ENCODE measurements at places on chromosomes 5 and 9.

GRCh38 chr9:115240676-115241075 lies 122.7 kb upstream of the TNC start:
- DNase-seq: no peak

DNA sequence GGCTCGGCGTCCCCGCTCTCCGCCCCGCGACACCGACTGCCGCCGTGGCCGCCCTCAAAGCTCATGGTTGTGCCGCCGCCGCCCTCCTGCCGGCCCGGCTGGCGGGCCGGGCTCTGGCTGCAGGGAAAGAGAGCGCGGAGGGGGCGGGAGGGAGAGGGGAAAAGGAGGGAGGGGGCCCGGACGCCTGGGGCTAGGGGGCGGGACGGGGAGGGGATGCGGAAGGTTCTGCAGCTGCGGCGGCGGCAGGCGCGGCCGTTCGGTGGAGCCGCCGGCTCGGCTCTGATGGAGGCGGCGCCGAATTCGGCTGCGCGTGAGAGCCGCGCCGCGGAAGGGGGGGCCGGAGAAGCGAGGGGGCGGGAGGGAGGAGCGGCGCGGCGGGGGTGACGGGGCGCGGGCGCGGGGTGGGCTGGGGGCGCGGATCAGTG lies at the start of gene MARCHF11:
MARCHF11 (minus strand) TSS at position 281 of the 425 bp plus-strand sequence; CDS start at position 65, 216 bp downstream.
- no peak for DNase-seq

GRCh38 chr5:62720031-62720441 lies 141.4 kb downstream of the LRRC70 start:
- no peak for DNase-seq

DNA sequence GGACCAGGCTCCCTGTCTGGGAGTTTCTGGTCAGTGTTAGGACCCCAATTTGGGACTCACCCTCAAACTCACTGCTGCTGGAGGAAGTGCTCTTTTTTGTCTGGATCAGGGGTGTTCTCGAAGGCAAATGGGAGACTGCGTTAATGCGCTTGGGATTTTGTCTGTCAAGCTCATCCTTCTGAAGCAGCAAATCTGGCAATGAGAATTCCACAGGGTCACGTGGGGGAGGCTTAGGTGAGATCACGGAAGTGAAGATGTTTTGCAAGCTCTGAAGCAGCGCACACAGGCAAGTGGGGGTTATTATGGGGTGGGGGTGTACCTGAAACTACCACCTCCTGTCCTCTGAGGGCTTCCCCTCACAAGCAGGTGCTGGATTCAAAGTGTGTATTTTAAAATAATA lies 10.5 kb upstream of the TEX53 start:
- DNase-seq: no peak

DNA sequence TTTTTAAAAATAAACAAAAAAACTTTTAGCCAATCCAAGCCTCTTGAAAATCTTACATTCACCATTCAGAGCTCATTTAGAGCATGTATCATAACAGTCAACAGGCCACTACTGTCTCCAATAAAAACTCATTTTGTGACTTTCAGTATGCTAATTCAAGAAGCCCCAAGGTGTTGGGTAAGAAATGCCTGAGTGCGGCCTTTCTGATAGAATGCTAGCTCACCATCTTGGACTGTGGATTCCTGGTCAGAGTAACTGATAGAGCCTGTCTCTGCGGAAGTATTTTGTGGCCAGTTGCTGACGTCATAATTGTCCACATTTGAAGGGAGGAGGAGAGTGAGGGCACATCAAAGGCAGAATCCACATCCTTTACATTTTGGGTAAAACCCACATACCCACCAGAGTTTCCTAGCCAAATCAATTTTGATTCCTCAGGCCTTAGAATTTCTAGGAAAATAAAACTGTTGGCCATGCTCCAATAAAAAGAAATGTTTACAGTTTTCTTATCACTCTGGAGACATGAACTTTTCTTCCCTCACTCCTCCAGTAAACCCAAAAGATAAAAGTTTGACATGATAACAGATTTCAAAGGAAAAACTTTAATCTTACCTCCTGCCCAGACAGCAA lies 41.1 kb upstream of the ERCC6L2 start:
- no peak for DNase-seq

GRCh38 chr9:86039991-86040860 lies 59.1 kb downstream of the GOLM1 start:
- no peak for DNase-seq

GRCh38 chr9:91419222-91420191 lies 4.1 kb downstream of the NFIL3 start:
- DNase-seq: peak; percentile 86

DNA sequence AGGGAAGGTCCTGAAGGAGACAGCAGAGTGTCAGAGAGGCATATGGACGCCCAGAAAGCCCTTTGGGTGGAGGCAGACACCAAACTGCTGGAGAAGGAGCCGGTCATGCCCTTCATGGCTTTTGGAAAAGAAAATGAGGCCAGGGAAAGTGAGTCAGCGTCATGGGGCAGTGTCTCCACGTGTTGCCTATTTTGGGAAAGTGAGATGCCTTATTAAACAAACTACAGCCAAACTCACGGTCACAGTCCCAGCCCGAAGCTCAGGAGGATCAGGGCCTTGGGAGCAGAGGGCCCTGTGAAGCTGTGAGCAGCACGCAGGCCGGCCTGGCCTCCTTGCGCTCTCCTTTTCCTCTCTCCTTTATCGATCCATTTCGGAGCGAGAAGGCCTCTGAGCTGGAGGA lies 25.0 kb downstream of the RGS3 start:
- DNase-seq: peak; percentile 16

DNA sequence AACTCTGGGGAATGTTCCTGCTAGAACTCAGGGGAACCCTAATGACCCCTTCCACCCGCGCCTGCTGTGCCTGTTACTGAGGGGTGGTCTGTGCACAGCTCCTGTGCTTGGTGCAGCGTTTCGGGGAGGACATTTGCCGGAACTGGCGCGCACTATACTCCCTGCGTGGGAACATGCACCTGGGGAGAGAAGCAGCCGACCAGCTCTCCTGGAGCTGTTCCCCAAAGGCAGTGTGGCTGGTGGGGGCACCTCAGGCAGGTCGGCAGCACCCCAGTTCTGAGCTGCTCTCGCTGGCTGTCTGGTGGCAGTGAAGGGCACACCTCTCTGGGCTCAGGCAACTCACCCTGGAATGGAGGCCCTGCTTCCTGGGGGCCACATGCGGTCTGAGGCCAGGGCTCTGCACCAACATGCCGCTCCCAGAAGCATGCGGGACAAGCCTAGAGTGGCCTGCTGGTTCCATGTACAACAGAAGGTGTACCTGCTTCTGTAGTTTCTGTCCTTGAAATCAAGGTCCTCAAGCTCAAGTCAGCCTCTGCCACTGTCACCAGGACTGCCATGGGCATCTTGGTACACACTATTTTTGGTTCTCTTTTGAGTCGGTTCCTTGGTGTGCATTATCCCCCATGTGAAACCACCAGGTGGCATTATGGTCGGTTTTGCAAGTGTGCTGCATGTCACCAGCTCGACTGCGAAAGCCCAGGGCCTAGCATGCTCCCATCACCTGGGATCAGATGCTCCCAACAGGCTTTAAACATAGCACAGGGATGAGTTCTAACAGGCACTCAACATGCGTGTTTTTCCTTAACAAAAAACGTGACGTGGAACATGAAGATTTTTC lies 7.8 kb upstream of the MRNIP start:
- DNase-seq: no peak

DNA sequence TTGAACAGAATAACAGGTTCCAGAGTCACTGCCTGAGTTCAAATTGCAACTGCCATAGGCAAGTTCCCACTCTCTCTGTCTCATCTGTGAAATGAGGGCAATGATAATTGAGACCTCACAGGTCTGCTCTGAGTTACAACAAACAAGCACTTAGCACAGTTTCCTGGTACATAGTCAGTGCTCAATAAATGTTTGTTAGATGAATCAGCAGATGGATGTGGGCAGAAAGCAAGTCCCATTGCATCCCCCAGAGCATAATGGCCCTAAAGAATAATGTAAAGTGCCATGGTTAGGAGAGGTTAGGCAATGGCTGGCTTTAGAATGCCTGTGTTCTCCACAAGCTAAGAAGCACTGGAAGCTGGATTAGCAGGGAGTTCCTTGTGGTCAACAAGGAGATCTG lies 136.5 kb upstream of the LARP1 start:
- DNase-seq: no peak

DNA sequence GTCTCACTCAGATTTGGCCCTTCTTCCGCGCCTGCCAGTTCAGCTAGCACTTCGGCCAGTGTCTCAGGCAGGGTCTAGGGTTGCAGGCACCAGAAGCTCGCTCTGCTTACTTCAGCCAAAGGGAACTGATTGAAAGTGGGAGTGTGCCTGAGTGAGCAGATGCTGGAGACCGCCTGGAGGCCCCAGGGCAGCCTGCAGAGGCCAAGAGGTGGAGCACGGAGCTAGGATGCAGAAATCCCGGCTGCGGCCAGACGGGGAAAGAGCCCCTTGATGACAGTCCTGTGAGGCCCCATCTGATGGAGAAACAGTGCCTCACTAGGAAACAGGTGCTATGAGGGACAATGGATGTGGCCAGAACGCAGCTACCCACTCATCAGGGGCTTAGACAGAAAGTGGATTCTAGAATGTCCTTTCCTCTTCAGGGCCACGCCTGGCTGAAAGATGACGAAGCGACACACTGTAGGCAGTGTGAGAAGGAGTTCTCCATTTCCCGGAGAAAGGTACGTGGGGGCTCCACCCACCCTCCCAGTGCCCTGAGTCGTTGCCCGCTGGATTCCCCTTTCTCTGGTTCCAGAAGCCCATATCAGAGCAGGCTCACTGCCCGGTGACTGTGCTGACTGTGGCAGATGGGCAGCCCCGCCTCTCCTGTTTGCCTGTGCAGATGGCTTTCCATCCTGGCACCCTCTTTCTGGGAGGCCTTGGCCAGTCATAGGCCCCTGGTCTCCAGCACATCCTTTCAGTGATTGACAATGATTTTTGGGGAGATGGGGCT lies 16.1 kb downstream of the HNRNPH1 start:
- no peak for DNase-seq

- no peak for DNase-seq
These were observed 43.9 kb downstream of the PAM start for GRCh38 chr5:102799017-102799416.

DNA sequence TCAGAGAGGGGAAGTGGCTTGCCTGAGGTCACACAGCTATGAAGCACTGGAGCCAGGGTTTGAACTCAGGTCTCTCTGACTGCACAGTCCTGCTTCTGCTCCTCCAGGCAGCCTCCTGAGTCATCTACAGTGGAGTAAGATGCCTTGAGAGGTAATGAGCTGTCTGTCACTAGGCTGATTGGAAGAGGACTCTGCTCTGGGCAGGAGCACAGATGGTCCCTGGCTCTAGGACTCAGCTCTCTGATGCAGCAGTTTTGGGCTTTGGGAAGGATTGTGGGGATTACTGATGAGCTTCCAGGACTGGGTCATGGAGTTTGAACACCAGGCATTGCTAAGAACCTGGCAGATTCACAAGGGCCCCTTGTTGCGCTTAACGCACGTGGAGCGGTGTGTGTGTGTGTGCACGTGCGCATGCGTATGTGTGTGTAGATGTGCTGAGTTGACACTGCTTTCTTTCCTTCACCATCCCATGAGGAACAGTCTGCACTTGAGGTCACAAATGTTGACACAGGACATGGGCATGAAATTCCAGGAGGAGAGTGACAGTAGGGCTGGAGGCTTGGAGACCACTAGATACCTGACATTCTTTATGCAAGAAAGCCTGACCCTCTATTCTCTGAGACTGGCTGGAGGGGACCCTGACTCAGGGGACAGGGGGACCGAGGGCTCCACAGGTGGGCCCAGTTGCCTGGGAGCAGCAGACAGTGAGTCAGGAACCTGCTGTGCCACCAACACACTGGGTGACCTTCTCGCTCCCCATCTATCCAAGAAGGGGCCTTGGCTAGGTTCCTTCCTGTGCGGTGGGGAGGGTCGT lies 170.5 kb downstream of the RGS3 start:
- DNase-seq: no peak

- no peak for DNase-seq
These were observed 20.6 kb upstream of the F2R start for GRCh38 chr5:76695346-76695745.

DNA sequence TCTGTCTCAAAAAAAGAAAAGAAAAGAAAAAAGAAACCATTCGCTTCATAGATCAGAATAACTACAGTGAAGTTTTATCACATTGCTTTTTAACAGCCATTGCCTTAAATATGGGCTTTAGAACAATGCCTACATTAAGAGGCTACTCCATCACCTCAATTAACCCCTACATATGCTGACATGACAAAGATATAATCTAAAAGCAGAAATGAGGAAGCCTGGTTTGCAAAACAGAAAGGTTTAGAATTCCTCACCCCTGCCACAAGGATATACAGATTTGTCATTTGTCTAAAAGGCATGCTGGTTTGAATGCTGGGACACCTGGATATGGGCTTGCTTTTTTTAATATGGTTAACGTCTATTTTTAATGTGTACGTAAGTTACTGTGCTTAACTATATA lies 1353.0 kb upstream of the C9orf72 start:
- DNase-seq: no peak

DNA sequence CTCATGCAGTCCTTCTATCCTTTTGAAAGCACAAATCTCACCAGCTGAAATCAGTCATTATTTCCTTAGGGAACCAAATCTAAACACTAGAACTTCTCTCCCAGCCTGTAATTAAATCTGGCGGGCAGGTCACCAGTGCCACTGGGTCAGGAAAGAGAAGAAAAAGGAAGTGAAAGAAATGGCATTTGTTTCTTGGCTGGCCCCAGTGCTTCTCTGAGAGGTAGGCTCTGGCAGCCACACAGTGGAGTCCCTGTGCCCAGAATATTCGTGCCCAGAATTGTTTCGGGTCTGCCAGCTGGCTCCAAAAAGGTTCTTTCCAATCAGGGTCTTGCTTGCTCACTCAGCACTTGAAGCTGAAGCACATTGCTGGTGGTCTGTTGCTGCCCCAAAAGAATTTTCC lies 133.9 kb upstream of the MTAP start:
- DNase-seq: no peak

DNA sequence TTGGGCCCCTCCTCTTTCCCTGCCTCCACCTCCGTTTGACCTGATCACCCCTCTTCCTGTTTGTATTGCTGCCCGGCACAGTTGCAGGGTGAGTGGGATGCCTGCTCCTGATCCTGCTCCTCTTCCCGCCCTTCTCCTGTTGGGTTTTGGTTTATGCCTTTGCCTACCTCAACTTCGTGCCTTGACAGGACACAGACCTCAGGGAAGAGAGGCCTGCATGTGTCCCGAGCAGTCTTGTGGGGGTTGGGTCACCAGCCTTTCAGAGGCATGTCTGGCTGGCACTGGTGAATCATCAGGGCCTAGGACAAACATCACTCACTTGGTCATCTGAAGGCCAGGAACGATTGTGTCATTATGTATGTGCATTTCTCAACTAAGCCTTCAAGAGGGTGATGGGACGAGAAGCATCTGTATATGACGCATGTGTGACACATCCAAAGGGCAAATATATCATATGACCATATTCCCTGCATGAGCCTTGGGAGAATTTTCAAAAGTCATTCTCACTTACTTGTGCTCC lies 56.9 kb downstream of the NPR3 start:
- peak; percentile 84 for DNase-seq

- no peak for DNase-seq
These were observed 94.4 kb downstream of the USP20 start for GRCh38 chr9:129929496-129930125.

GRCh38 chr5:174327317-174327864 lies 281.9 kb downstream of the NSG2 start:
- no peak for DNase-seq

GRCh38 chr9:133534346-133535291 lies at the start of gene ADAMTSL2:
Gene ADAMTSL2, plus strand, starts transcription at chr9:133534704. Its CDS starts 2,009 bp downstream, at chr9:133536713.
- no peak for DNase-seq

Data from GM04503 (cell line).